ENCODE measurements at places on chromosomes 6 and 20.
A peak's percentile ranks its signal among the peaks of the same experiment; 100 is the strongest.

DNA sequence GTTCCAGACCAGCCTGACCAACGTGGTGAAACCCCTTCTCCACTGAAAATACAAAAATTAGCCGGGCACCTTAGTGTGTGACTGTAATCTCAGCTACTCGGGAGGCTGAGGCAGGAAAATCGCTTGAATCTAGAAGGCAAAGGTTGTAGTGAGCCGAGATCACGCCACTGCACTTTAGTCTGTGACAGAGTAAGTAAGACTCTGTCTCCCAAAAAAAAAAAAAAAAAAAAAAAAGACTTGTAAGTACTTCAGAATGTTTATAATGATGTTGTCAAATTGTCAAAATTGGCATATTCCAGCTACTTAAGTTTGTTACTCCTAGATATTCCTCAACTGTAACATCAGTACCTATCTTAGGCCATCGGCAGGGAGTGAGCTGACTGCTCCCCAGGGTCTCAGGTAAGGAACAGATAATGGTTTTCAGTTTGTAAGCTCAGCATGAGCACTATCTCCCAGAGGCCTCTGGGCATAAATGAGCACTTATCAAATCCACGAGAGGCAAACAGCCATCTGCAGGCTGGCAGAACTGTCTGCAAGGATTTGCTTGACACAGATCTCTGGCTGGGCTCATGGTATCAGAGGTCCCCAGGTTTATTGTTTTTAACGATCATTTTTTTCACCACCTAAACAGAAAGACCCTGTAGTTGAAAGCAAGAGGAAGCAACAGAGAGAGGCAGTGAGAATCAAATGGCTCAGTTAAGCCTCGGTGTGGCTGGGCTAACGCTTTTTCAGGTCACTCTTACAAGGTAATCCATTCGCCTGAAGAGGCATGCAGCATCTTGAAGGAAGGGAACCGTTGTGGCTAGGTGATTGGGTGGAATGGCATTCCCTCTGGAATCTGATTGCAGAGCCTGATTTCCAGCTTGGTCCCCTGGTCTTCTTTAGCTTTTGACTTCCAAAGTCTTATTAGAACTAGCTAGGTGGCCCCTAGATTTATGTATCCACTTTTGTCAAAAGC is 115.9 kb downstream of the LY86 start:
- DNase-seq = no peak

- DNase-seq = no peak
Observed at GRCh38 chr6:104711371-104711770, 148.3 kb downstream of the HACE1 start.

GRCh38 chr6:157226761-157227160 is 96.6 kb downstream of the TMEM242 start:
- no peak for DNase-seq

- no peak for DNase-seq
Observed at GRCh38 chr6:156862711-156863110, 85.5 kb downstream of the ARID1B start.

GRCh38 chr6:70221025-70221714 is 81.7 kb downstream of the COL9A1 start:
- DNase-seq = peak; percentile 44
